Left hindlimb (tissue), 1 donor: ENCODE measurements at places on chromosomes 7 and 10.

- peak; percentile 19 for DNase-seq
Measured at GRCh38 chr10:43057831-43058340, 19.0 kb upstream of the RET start.

DNA sequence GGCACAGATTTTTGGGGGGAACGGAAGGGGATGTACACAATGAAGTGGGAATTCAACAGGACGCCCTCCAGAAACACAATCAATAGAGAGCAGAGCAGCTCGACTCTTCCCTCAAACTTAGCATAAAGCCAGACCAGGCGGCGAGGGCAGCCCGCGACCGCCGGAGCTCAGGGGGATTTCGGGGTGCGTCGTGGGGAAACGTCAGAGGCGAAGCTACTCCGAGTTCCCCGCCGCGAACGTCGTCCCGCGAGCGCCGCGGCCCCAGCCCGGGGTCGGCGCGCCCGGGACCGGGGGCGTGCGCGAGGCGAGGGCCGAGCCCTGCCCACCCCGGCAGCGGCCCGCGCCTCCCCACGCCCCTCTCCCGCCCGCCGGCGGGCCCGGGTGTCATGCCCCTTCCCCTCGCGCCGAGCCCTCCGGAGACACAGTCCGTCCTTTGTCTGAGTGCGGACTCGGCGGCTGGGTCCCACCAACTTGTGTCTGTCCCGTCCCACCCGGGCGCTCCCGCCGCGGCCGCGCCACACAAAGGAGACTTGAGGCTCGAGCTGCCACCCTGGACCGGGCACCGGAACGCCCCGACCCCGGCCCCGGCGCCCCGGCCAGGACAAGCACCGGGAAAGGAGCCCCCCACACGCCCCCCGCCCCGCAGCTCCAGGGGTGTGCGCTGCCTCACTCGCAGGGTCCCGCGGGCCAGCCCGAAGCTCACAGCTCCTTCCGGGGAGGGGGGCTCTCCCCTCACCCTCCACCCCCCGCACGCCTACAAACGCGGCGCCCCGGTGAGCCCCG, 634 bp downstream of the EZH2 start:
- peak; percentile 66 for DNase-seq

GRCh38 chr7:3517344-3517743, 216.3 kb downstream of the SDK1 start:
- DNase-seq = no peak

- no peak for DNase-seq
Measured at GRCh38 chr10:112269266-112269665, 13.9 kb upstream of the TECTB start.

DNA sequence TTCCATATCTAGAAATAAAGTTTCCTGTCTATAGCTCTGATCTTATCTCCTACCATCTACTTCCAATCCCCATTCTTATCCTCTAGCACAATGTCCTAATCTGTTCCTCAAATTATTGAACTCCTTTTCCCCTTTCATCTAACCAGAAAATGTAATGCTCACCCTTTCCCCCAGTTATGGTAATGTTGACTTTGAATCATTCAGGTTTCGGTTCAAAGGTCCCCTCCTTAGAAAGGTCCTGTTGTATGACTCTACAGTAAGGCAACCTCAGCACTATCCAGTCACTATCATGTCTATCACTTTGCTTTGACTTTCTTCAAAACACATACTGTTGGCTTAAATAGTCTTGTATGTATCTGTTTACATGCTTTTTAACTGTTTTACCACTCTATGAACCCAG, 264.2 kb upstream of the PCDH15 start:
- no peak for DNase-seq
